ENCODE measurements at places on chromosomes 7 and 10. TPM values are rescaled to one million over a fixed set of nuclear protein-coding genes. Genes with fewer than 3 reads are reported as not detected.

GRCh38 chr10:126268013-126268920 lies 120.0 kb downstream of the ADAM12 start:
- DNase-seq: no peak

GRCh38 chr7:54810401-54810800 lies 51.4 kb upstream of the SEC61G start:
- DNase-seq: no peak

DNA sequence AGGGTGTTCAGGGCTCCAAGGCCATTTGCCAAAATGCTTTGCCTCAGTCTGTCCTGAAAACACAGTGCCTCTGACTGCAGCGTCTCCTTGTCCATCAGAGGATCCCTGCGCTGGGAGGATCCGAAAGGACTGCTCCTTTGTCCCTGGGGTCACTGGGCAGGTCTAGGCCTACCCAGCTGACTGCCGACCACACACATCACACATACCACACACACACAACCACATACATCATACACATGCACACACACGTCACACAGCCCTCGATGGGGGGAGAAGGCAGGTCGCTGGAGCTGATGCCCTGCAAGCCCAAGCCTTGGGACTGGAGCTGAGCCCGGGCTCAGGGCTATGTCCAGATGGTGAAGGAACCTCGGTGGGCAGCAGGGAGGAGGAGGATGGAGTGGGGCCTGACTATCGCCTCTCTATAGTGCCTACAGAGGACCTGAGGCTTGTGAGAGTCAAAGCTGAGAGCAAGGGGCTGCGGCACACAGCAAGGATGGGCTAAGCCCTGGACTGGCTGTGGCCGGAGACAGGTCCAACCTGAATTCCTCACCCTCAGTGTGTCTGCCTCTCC lies 29.1 kb downstream of the GPRIN2 start:
- no peak for DNase-seq

- no peak for DNase-seq
These were observed 230.0 kb upstream of the HABP2 start for GRCh38 chr10:113322843-113323242.

Gene TWIST1
- total RNA-seq: 32.0 TPM

Gene TMEM178B
- total RNA-seq: 4.1 TPM

Gene IDI2
- not detected for total RNA-seq

Gene ADRB1
- not detected for total RNA-seq

GRCh38 chr7:3321745-3322144 lies 20.7 kb downstream of the SDK1 start:
- DNase-seq: no peak

GRCh38 chr10:128046953-128047290 lies 79.3 kb downstream of the MKI67 start:
- no peak for DNase-seq

- no peak for DNase-seq
These were observed 80.0 kb upstream of the PRKAR2B start for GRCh38 chr7:106964466-106964865.

Gene STX1A
- 36.4 TPM for total RNA-seq

Gene LYZL2
- not detected for total RNA-seq

Gene ACTR3C
- 18.1 TPM for total RNA-seq

DNA sequence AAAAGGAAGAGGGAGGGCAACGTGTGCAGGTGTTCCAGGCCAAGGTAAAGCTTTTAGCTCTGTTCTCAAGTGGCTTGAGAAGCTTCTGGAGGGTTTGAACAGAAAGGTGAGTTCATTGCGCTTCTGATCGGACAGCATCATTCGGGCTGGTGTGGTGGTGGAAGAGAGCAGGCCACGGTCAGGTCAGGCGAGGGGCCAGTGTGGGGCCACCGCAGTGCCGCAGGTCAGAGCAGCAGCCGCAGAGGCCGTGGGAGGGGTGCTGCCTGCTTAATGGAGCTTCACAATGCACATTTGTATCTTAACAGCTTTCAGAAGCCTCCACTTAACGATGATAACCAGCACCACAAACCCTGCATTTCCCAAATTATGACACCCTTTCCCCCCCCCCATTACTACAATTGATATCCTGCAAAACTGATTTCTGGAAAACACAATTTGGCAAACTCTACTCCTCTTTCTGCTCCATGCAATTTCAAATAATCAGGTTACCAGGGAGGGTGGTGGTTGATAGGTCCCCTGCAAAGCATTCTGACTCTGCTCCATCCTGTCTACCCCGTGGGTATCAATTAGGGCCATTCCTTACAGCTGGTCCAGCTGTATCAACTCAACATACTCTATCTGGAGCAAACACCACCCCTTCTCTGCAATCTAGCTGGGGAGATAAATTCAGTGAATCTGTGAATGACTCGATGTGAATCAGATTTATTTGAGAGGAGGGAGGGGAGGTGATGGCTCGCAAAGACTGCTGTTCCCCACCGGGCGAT lies 162.9 kb downstream of the ACTR3B start:
- DNase-seq: no peak

DNA sequence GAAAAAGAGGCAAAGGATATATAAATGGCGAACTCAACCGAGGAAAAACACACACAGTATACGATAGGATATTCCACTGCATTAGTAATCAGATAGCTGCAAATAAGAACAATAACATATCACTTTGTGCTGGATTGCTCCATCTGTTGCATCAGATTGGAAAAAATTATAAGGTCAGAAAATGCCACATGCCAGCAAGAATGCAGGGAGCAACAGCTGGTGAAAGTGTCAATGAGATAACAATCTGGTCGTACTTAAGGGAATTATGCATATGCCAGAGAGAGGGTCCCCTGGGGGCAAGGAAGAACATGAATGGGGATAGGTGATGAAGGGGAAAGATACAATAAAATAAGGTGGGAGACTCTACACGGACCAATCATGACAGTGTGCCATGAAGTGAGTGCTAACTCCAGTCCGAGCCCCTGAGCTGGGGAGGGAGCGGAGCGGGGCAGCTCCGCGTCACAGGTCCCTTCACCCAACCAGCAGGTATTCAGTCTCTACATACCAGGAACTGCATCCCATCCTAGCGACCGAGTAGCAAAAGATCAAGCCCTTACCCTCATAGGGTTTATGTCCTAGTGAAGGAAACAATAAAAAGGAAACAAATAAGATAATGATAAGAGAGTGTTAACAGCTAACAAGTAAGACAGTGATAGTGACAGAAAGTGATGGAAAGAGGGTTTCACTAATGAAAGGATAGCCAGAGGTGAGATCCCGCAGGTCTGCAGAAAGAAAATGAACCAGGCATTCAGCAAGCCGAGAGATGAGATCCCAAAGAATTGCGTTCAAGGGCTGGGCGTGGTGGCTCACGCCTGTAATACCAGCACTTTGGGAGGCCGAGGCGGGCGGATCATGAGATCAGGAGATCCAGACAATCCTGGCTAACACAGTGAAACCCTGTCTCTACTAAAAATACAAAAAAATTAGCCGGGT lies 9.4 kb downstream of the MPP7 start:
- no peak for DNase-seq

DNA sequence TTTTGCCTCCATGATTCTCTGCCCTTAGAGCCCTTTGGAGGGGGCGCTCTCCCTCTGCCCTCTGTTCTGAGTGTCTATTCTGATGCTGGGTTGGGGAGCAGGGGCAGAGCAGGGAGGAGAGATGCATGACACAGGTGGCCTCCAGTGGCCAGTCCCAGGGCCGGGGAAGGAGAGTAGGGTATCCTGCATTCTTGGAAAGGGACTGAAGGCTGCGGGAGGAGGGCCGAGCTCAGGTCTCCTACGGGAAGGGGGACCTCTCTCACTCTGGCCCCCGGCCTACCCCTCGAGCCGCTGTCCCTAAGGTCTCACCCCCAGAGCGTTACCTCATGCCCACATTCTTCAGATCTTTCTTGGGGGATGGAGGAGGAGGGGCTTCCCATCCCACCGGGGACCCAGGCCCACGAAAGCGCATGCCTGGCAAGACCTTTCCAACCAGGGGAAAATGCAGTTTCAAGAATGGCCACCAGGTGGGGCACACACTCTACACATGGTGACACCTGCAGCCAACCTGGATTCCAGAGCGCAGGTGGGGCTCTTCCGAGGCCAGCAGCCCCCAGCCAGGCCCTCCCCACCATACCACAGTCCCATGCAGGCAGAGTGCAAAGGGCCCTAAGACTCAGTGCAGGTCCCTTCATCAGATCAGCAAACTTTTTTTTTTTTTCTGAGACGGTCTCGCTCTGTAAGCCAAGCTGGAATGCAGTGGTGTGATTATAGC lies 86.4 kb downstream of the MYL10 start:
- DNase-seq: peak; percentile 31

DNA sequence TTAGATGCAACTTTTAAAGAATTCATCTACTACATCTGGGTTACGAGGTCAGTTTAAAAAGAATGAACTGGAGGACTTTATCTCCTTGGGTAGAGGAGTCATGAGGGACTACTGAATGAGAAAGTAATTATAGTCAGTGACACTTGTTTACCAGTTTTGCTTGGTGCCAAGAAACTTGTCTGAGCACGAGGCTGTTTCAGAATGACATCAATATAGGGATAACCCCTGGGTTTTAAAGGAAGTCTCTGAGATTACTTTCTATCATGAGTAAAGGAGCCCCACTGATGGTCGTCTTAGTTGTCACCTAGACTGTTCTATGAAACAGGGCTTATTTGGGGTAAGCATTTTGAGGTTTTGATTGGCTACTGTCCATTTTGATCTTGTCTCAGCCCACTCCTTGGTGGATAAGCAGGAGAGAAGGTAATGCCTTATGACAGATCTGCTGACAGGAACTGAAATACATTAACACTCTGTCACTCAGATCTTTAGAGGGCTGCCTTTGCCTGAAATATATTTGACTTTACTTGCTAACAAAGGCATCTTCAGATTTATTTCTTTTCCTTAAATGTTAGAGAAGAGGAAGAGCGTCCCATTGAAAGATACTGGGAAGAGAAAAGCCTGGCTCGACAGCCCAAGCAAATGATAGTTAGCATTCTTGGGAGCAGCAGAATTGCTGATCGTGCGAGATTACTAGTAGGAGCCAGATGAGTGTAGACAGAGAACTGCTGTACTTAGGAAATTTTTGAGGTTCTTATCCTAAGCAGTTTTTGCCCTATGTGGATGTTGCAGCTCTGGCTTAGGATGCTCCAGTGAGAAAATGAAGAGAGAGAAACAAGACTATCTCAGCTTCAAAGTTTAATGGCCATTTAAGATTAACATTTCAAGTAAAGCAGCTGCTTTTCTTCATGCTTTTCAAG lies 299.2 kb upstream of the LRGUK start:
- no peak for DNase-seq

DNA sequence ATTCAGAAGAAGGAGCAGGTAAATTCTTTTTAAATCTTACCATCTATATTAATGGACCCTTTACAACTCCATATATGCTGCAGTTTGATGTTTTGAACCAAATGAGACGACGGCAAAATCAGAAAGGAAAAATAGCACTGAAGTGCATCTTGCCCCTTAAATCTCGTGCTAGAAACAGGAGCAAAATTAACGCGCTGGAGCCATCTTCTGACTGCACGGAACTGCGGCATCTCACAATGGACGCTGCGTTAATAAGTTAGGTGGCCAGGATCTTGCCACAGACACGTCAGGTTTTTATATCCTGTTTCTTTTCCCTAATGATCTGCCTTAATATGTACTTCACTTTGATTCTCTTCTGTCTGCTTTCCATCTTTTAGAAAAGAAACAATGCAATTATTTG lies 354.5 kb downstream of the TFEC start:
- DNase-seq: peak; percentile 15

DNA sequence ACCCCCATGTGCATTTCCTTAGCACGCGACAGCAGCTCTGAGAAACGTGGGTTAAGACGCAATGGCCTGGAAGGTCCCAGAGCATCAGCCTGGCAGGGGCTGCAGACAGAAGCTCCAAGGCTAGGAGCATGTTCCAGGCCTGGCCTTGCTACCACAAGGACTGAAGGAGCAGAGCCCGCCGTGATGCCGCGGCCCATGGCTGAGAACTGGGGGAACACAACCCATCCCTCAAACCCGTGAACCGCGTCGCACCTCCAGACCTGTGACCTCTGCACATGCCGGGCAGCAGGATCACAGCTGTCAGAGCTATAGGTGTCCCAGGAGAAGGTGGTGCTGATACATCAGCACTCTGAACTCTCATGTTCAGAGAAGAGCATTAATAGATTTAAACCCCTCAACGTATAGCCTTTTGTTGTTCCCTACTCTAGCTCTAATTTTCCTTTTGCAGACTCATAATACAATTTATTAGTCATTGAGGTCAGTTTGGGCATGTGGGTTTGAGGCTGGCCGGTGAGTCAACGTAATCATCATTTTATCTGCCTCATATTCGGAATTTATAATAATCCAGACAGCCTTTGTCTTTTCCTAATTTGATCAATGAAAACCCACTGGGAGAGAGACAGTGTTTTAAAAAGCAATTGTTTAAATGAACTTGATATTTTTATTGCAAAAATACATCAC lies 222.5 kb upstream of the TCERG1L start:
- DNase-seq: no peak

Gene RNLS
- total RNA-seq: 20.8 TPM

DNA sequence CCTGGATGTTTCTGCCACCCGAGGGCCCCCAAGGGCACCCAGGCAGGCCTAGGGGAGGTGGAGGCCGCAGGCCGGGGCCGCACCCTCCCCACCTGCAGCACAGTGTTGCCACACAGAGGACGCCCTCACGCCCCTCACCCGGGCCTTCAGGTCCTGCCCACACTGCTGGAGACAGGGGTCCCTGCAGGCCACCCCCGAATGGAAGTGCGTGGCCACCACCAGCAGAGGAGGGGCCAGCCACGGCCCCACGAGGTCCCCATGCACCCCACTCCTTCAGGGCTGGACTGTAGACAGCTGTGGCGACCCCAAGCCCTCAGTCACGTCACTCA lies 35.4 kb downstream of the ADAP1 start:
- DNase-seq: no peak

Data from RPMI7951 (cell line).